ENCODE measurements at places on chromosomes 5 and 9. TPM values are rescaled to one million over a fixed set of nuclear protein-coding genes. Genes with fewer than 3 reads are reported as not detected.

FBP1 gene
- 0.95 TPM for total RNA-seq

GFRA3 gene
- total RNA-seq: not detected

CAMK2A gene
- total RNA-seq: not detected

BARX1 gene
- not detected for total RNA-seq

LAMC3 gene
- total RNA-seq: 0.07 TPM

FOXI1 gene
- not detected for total RNA-seq

CCNI2 gene
- total RNA-seq: 0.04 TPM

TMEFF1 gene
- total RNA-seq: 8.1 TPM

CCNO gene
- total RNA-seq: 0.32 TPM

PHYHD1 gene
- 0.20 TPM for total RNA-seq

GPR107 gene
- total RNA-seq: 62.2 TPM

TLX3 gene
- not detected for total RNA-seq

SURF2 gene
- 19.8 TPM for total RNA-seq

PCDHGA5 gene
- 0.40 TPM for total RNA-seq

CTXN3 gene
- total RNA-seq: not detected

IL9 gene
- not detected for total RNA-seq

ITK gene
- total RNA-seq: not detected

GGTA1 gene
- 0.53 TPM for total RNA-seq

ST6GALNAC4 gene
- total RNA-seq: 62.0 TPM

PCDHGA4 gene
- total RNA-seq: 3.5 TPM

LIX1 gene
- total RNA-seq: not detected

BNC2 gene
- total RNA-seq: 16.8 TPM

CD72 gene
- total RNA-seq: 0.07 TPM

PRDM9 gene
- not detected for total RNA-seq

COL5A1 gene
- total RNA-seq: 87.1 TPM

AGGF1 gene
- total RNA-seq: 23.1 TPM

C5orf58 gene
- not detected for total RNA-seq
